AG09309 (cell line): ENCODE measurements at places on chromosomes 5 and 9.
A peak's percentile ranks its signal among the peaks of the same experiment; 100 is the strongest.

DNA sequence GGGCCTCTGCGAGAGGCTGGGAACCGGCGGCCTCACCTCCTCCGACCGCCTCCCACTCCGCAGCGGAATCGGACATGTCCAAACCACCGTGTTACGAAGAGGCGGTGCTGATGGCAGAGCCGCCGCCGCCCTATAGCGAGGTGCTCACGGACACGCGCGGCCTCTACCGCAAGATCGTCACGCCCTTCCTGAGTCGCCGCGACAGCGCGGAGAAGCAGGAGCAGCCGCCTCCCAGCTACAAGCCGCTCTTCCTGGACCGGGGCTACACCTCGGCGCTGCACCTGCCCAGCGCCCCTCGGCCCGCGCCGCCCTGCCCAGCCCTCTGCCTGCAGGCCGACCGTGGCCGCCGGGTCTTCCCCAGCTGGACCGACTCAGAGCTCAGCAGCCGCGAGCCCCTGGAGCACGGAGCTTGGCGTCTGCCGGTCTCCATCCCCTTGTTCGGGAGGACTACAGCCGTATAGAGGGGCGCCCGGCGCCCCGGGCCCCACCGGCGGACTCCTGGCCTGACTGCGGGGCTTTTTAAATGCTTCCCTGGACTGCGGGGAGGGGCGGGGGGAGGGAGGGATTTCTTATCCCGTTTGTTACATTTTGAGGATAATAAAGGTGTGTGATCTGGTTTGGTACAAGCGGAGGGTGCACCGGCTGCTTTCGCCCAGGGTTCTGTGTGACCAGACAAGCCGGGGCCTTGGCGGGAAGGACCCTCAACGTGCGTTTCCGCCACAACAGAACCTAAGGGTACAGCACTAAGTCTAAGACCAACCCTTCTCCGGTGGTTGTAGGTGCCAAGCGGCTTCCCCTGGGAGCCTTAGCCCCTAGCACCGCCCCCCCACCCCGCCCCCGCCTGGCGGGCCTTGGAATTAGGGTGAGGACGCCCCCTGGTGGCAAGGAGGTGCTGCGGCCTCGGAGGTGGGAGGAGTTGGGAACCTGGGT is 9.3 kb downstream of the PRR7 start:
- no peak for DNase-seq

- no peak for DNase-seq
These were observed 218.5 kb downstream of the TAF11L14 start for GRCh38 chr5:17852740-17853139.

- DNase-seq = no peak
These were observed 64.3 kb downstream of the RXRA start for GRCh38 chr9:134390537-134390936.

- no peak for DNase-seq
These were observed 57.7 kb downstream of the DUSP1 start for GRCh38 chr5:172713113-172713808.

DNA sequence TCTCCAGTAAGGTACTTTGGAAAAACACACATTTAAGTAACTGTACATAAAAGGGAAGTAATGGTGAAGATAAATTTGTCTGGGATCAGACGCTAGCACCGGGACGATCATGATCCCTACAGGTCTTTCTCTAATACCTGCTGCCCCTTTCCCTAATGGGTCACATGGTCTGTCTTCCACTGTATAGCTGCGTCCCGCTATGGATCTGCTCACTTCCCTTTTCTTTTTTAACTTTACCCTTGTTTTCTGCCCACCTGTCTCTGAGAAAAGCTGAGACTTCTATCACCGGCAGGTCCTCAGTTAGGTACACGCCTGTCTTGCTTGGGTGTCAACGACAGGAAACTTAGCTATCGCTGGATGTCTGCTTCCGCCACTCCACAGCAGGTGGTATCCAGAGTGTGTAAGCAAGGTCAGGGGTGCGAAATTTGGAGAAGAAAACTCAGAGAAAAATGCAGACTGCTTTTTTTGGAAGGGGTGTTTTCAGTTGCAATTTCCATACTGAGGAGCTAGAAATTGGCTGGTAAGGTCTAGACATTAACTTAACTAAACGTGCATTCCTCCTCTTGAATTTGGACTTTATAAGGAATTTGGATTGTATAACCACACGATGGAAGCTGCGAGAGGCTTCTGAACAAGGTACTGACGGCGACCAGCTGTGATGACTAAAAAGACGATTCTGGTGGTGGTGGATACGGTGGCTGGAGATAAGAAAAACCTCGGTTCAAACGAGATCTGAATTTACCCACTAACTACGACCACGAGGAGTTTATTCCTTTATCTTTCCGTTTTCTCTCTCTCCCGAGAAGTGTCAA is 1.1 kb upstream of the ICE1 start:
- DNase-seq = no peak

- no peak for DNase-seq
These were observed 8.8 kb downstream of the SPIN1 start for GRCh38 chr9:88396836-88397577.

- peak; percentile 87 for DNase-seq
These were observed 24.5 kb upstream of the DUSP1 start for GRCh38 chr5:172795318-172795977.
